ENCODE measurements at places on chromosomes 1 and 21.

- DNase-seq, result no peak
These were observed 37.2 kb downstream of the ZFYVE9 start for GRCh38 chr1:52179073-52179472.

GRCh38 chr1:164423136-164423535 is 135.8 kb upstream of the PBX1 start:
- no peak for DNase-seq

DNA sequence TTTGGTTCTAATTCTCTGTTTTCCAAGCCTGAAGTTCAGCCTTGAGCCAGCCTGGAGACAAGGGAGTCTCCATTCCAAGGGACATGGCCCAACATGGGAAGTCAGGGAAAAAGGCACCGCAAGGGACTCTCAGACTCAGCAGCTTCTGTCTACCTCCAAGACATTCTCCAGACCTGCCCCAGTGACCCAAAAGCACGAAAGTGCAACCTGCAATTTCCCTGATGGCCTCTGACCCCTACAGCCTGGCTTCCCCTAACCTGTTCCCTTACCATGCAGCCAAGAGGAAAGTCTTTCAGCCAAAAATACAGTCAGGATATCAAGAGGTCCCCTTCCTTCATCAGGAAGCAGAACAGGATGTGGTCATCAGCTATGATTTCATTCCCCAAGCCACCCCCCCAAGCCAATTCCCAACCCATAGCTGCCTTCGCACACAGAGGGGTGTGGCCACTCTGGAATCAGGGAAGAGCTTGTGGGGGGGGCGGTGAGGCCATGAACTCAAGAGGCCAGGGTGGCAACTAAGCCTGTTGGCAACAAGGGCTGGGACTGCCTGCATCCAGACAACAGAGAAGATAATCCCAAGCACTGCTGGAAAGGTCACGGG is 59.2 kb downstream of the TIAM1 start:
- DNase-seq, result no peak

DNA sequence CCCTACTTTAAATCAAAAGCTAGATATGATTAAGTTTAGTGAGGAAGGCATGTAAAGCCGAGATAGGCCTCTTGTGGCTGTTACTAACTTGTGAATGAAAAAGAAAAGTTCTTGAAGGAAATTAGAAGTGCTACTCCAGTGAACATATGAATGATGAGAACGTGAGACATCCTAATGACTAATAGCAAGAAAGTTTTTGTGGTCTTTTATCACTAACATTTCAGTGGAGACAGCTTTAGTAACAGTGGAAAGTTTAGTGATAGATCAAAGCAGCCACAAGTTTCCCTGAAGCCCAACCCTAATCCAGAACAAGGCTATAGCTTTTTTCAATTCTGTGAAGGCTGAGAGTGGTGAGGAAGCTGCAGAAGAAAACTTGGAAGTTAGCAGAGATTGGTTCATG is 73.6 kb upstream of the LRRC8B start:
- no peak for DNase-seq

GRCh38 chr1:237050185-237050584 is 8.2 kb downstream of the RYR2 start:
- no peak for DNase-seq

Data from stimulated activated CD4-positive, alpha-beta T cell treated with anti-CD3 and anti-CD28 coated beads, TNF-alpha, amount 100 ng/mL, for 1 hour (primary cell).